ENCODE measurements at places on chromosomes 5 and 9.
A peak's percentile ranks its signal among the peaks of the same experiment; 100 is the strongest.

DNA sequence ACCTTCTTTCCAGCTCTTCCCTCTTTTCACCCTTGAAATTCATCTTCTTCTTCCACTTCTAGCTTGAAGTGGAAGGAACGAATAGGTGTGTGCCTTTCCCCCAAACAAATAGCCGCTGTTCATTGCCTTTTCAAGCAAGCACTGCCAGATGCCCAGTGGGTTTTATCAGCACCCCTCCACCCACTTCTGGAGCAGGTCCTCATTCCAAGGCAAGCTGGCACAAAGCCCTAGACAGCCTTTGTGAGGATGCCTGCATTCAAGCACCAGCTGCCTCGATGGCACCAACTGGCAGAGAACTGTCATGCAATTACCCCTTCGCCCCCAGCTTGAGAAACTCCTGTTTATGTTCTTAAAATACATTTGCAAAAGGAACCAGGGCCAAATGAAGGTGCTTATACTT, 36.5 kb downstream of the SERINC5 start:
- no peak for DNase-seq

DNA sequence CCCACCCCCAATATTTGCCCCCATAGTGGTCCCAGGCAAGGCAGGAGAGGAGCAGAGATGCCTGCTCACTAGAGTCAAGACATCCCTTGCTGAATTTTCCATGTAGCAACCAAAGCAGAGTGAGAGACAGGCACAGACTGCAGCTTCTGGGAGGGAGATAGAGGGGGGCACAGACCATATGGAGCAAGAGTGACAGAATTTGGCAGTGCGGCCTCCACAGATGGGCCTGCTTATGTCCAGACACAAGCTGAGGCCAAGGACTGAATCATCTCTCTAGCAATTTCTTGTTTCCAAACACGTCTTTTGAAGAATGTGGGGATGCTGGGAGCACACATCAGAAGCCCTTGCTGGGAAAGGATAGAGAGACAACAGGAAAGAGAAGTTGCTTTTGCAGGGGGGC, 53.0 kb upstream of the ALDH1B1 start:
- DNase-seq: no peak

DNA sequence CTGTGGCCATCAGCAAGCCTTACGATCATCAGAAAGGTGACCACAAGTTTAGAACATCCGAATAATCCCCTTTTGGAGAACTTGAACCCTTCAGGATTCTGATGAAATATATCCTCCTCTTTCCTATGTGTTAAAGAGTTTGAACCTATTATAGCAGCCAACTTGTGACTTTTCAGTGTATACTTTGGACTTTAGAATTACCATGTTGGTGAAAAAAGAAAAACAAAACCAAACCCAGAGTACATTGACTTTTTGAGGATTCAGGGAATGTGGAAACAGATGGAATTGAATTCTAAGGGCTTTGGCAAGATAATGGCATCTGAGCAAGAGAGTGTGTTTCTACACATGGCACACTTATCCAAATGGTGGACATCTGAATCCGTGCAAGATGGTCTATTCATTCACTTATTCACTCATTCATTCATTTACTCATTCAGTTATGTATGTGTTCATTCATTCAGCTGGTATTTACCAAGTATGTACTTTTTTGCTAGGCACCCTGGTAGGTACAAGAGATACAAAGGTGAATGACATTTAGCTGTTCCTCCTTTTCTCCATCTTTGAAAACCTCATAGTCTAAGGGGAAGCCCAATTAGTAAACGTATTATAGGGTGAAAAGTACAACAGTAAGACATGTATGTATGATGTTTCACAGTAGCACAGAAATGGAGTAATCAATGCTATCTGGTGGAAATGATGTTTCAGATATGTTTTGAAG, 91.8 kb downstream of the PRDM6 start:
- no peak for DNase-seq

GRCh38 chr5:106610041-106610440, 1060.7 kb downstream of the EFNA5 start:
- DNase-seq: no peak

GRCh38 chr9:10260501-10260900, 352.3 kb downstream of the PTPRD start:
- DNase-seq: no peak

GRCh38 chr9:116234081-116234480, 80.5 kb downstream of the PAPPA start:
- DNase-seq: no peak

DNA sequence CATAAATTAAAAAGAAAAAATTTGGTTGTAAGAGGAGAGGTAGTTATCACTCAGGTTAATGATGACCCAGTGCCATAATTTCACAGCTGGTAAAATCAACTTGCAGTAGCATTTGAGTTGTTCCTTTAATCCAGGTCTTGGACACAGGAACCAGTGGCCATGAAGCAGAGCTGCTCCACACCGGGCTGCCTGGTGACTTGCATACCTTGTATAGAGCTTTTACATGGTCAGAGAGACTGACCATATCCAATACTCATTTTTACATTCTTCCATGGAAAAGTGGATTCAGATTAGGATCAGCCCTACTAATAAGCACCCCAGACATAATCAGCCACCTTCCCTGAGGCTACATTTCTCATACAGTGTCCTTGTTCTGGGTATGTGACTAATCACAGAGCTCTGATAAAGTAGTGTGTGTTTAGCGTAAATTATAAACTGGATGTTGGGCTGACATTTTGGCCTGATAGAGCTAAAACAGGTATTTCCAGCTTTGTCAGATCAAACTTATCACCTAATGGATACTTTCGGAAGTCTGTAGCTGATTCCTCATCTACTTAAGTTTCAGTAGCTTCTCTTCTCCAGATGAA, 77.0 kb upstream of the ZSWIM6 start:
- no peak for DNase-seq

- DNase-seq: peak; percentile 26
These were observed 61.4 kb downstream of the UGCG start for GRCh38 chr9:111957856-111958631.

DNA sequence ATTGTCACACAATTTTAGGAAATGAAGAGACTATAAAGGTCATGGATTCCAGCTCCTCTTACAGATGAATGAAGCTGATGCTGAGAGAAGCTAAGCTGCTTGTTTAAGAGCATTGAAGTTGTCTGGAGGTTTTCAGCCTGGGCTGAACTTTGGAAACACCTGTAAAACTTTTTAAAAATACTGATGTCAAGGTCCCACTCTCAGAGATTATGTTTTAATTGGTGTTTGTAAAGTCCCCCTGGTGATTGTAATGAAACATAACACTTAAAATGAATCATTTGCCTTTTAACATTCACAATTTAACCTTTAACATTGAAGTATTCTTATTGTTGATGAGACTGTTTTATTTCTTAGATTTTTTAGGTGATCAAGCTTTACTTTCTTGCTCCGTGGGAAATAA, 16.4 kb downstream of the RAD23B start:
- DNase-seq: peak; percentile 29

DNA sequence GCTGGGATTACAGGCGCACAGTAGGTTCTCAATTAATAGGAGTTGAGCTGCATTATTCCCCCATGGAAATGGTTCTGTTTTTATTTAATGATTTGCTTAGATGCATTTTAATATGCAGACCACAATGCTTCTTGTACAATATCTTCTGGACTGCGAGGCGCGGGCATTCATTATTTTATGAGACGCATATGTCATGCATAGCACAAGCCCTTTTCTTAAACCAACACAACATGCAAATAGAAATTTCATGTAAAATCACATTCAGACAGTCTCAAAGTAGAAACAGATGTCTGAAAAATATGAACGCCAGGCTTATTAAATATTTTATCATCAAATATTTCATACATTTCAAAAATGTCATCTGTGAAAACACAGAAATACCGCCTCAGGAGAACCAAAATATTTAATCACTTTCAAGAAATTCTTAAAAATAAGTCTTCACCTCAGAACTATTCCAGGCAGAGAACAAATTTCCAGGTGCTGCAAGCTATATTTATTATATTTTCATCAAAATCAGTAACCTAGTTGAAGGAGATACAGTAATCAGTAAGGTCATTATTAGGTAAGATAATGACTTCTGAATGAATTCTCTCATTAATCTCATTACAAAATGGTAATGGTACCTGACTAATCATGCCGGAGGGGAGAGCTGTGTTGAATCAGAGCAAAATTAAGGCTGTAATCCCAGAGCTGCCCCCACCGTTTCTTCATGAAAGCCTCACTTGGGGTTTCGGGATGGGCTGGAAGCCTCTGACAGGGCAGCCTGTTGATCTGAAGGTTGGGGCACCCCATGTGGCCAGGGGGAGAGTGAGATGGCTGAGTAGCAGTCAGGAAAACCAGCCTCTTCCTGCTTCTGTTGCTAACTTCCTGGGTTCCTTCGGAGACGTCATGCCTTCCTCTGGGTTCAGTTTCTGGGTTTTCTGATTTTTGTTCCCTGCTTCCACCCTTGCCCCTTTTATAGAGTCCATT, 133.9 kb upstream of the ZNF618 start:
- no peak for DNase-seq

GRCh38 chr5:9104571-9105339, 441.1 kb downstream of the SEMA5A start:
- no peak for DNase-seq

- no peak for DNase-seq
These were observed 14.7 kb upstream of the TMEM174 start for GRCh38 chr5:73158313-73158712.

DNA sequence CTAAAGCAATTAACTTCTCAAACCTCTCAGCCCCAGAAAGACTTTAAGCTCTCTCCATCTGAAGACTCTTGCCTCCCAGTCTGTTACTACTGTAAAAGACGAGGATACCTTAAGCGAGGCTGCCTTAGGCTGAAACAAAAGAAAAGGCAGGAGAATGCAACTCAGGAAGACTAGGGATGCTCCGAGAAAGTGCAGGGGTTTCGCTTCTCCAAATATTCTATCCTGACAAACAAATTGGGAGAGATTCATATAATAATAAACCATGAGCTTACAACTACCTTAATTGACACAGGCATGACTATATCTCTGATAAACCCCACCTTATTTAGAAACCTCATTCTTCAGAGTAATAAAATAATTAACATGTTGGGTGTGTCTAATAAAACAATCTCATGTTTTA, 4.9 kb upstream of the UGT3A1 start:
- DNase-seq: no peak
